ENCODE measurements at places on chromosomes 7 and 10. TPM values are rescaled to one million over a fixed set of nuclear protein-coding genes. Genes with fewer than 3 reads are reported as not detected.

The MACC1 gene
- 0.69 TPM for total RNA-seq

The SEMA3E gene
- total RNA-seq = 35.0 TPM

The HKDC1 gene
- total RNA-seq = not detected

The INMT gene
- total RNA-seq = 131 TPM

The CD36 gene
- total RNA-seq = 138 TPM

The CALHM3 gene
- not detected for total RNA-seq

The ZNF679 gene
- total RNA-seq = not detected

The FOXI2 gene
- total RNA-seq = 0.23 TPM

- no peaks in the 10 kb centered on the region for H3K27me3 ChIP-seq
- DNase-seq = no peak
- no peaks in the 10 kb centered on the region for H3K36me3 ChIP-seq
- H3K4me3 ChIP-seq = no peak overlapping the region
- no peaks in the 10 kb centered on the region for H3K4me1 ChIP-seq
- no peak overlapping the region for H3K27ac ChIP-seq
These were observed 4.7 kb upstream of the MRLN start for GRCh38 chr10:59757966-59758365.

DNA sequence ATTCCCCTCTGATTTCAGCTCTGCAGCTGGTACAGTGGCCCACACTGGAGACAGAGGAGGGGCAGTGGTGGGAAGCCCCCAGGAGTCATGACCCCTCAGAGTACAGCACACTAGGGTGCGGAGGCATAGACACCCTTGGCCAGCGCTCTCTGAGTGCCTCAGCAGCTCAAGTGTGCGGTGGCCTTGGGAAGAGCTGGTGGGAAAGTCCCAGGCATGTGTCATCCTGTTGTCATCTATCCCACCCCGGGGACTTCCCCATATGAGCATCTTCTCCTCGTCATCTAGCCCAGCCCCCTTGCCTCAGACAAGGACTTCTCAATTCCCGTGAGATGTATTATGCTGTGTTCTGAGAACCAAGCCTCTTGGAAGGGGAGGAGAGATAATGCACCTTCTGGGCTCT, 15.6 kb upstream of the PPIF start:
- no peak overlapping the region for H3K27ac ChIP-seq
- H3K4me3 ChIP-seq = no peak overlapping the region

GRCh38 chr7:103704701-103705100, 258.7 kb upstream of the SLC26A5 start:
- H3K27ac ChIP-seq = no peak overlapping the region
- no peaks in the 10 kb centered on the region for H3K36me3 ChIP-seq
- H3K4me3 ChIP-seq = no peak overlapping the region
- H3K4me1 ChIP-seq = no peaks in the 10 kb centered on the region

DNA sequence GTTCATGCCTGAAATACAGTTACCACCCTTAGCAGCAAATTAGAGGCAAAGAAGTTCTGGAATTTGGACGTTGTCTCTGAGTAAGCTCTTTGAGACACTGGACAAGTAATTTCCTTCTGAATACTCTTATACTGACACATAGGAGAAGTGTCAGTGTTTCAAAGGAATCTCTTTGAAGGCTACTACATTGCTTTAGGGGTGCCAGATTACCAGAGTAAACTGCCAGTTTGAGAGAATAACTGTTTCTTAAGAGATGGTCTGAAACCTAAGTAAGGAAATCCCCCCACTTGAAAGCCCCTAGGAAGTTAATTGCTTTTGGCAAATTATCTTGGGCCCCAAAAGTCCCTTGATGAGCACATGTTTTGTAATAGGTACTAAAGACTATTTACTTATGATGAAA, 3.4 kb downstream of the FAS start:
- H3K27me3 ChIP-seq = no peaks in the 10 kb centered on the region
- no peak overlapping the region for H3K27ac ChIP-seq
- H3K4me3 ChIP-seq = no peak overlapping the region

GRCh38 chr7:3860932-3861331, 559.9 kb downstream of the SDK1 start:
- H3K4me1 ChIP-seq = no peaks in the 10 kb centered on the region
- H3K36me3 ChIP-seq = no peaks in the 10 kb centered on the region
- H3K27ac ChIP-seq = no peak overlapping the region
- no peaks in the 10 kb centered on the region for H3K27me3 ChIP-seq
- no peak overlapping the region for H3K4me3 ChIP-seq

- no peaks in the 10 kb centered on the region for H3K36me3 ChIP-seq
- DNase-seq = no peak
- no peaks in the 10 kb centered on the region for H3K27me3 ChIP-seq
- H3K4me1 ChIP-seq = no peaks in the 10 kb centered on the region
- no peak overlapping the region for H3K27ac ChIP-seq
- no peak overlapping the region for H3K4me3 ChIP-seq
These were observed 30.2 kb upstream of the NUB1 start for GRCh38 chr7:151311294-151311864.

DNA sequence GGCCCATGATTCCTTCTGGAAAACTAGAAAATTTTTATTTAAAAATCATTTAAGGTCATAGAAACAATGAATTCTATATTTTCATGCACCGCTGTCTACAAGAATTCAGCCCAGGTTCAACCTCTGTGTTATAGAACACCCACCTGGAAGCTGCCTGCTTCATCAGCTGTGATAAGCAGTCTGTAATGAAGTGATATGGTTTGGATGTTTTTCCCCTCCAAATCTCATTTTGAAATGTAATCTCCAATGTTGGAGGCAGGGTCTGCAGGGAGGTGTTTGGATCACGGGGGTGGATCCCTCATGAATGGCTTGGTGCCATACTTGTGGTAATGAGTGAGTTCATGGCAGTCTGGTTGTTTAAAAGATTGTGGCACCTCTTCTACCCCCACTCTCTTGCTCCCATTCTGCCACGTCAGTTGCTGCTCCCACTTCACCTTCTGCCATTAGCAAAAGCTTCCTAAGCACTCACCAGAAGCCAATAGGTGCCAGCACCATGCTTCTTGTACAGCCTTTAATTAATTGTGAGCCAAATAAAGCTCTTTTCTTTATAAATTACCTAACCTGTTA, 55.6 kb downstream of the MRPL32 start:
- no peak overlapping the region for H3K4me3 ChIP-seq
- no peaks in the 10 kb centered on the region for H3K4me1 ChIP-seq
- H3K27ac ChIP-seq = no peak overlapping the region
- no peak for DNase-seq
- no peaks in the 10 kb centered on the region for H3K27me3 ChIP-seq

DNA sequence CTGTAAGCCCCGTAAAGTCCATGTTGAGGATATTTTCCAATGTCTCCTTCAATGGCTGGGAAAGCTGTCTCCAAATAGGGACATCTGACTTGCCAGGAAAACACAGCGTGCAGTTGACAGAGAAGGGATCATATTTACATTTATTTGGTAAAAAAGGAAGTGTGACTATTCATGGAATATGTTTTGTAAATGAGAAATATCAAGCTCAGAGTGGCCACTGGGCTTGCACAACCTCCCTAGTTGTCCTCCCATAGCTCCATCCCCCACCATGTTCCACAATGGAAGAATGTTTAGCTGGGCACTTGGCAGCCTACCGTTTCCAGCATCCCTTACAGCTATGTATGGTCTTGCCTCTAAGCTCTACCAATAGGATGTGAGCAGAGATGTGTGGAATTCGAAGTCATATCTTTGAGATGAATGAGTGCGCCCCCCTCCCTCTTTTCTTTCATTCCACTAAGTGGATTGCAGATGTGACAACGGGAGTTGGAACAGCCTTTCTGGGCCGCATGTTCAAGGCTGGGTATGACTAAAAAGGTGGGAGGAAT, 306.6 kb upstream of the ZMIZ1 start:
- no peak overlapping the region for H3K27ac ChIP-seq
- no peaks in the 10 kb centered on the region for H3K27me3 ChIP-seq
- H3K4me1 ChIP-seq = peaks cover 2% of the 10 kb centered on the region
- H3K36me3 ChIP-seq = no peaks in the 10 kb centered on the region

GRCh38 chr10:95688648-95689047, 5.1 kb downstream of the TCTN3 start:
- H3K4me1 ChIP-seq = no peaks in the 10 kb centered on the region
- H3K4me3 ChIP-seq = no peak overlapping the region
- H3K27me3 ChIP-seq = no peaks in the 10 kb centered on the region
- H3K36me3 ChIP-seq = peaks cover 2% of the 10 kb centered on the region

DNA sequence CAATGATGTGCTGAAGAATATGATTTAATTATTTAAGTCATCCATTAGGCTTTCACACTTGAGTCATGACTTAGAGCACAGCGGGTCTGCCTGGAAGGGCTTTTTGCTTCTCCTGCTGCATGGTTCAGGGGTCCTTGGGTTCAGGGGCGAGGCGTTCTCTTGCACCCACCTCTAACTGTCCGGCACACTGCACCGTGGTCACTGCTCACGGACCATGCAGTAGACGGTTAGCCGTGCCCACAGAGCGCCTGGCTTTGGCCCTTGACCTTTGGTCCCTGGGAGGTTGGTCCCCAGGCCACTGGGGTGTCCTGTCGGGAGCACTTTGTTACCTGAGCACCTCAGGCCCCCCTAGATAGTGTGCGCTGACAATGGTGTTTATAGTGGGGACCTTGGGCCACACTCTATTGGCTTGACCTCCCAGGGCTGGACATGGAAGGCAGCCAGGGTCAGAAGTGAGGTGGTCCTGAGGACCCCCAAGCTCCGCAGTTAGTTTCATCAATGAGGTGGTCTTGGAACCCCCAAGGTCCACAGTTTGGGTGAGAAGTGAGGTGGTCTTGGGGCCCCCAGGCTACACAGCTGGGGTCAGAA, 110.6 kb downstream of the ACTR3B start:
- H3K36me3 ChIP-seq = no peaks in the 10 kb centered on the region
- no peaks in the 10 kb centered on the region for H3K27me3 ChIP-seq
- no peaks in the 10 kb centered on the region for H3K4me1 ChIP-seq

- H3K4me1 ChIP-seq = peaks cover 2% of the 10 kb centered on the region
- no peaks in the 10 kb centered on the region for H3K36me3 ChIP-seq
- no peaks in the 10 kb centered on the region for H3K27me3 ChIP-seq
- H3K27ac ChIP-seq = no peak overlapping the region
These were observed 333.8 kb downstream of the CXCL12 start for GRCh38 chr10:44051091-44051490.

DNA sequence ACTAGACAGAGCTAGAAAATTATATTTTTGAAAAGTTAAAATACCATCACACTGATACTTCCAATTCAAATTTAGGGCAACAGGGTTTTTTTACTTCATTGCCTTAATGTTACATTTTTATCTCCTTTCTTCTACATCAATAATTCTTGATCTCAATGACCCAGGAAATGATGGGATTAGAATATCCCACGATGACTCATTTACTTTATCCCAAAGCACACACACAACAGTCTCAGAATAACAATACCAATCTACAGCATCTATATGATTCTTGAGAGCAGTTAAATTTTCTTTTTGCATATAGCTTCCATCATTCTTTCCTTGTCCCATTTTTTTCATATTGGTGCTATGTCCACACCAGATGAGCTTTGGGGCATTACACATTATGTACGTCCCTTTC, 98.4 kb upstream of the EEPD1 start:
- no peak overlapping the region for H3K27ac ChIP-seq
- H3K27me3 ChIP-seq = no peaks in the 10 kb centered on the region
- DNase-seq = no peak
- H3K36me3 ChIP-seq = no peaks in the 10 kb centered on the region

DNA sequence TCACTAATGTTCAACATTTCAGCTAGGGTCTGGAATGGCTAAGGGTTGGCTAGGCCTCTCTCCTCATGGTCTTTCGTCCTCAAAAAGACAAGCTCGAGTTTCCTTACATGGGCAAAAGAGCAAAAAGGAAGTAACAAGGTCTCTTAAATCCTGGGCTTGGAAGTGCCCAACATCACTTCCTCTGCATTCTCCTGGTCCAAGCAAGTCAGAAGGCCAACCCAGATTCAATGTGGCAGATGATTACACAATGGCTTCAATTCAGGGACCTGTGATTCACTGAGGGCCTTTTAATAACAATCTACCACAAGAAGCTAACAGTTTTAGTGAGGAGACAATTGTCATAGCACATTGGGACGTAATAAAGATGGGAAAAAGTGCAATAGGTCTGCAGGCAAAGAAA, 4.4 kb upstream of the NUP205 start:
- H3K4me3 ChIP-seq = no peak overlapping the region
- no peak overlapping the region for H3K27ac ChIP-seq
- DNase-seq = no peak
- no peaks in the 10 kb centered on the region for H3K36me3 ChIP-seq
- no peaks in the 10 kb centered on the region for H3K4me1 ChIP-seq

DNA sequence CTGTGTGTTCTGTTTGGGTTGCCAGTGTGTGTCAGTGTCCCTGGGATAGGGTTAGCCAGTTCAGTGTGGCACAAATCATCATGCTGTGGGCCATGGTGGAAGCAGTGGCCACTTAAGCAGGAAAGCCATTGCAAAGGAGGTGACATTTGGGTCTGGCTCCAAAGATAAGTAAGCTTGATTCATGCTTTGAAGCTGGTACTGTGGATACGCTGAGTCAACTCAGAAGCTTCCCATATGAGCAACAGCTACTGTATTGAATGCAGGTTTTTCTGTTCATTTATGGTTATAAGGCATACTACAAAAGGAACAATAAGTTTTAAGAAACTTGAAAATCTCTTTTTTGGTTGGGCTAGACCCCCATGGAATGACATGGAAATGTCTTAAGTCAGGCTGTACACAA, 143.1 kb downstream of the BMPER start:
- no peak overlapping the region for H3K27ac ChIP-seq
- no peaks in the 10 kb centered on the region for H3K36me3 ChIP-seq
- no peaks in the 10 kb centered on the region for H3K27me3 ChIP-seq
- H3K4me1 ChIP-seq = no peaks in the 10 kb centered on the region

- H3K4me1 ChIP-seq = no peaks in the 10 kb centered on the region
- no peak overlapping the region for H3K27ac ChIP-seq
- H3K4me3 ChIP-seq = no peak overlapping the region
- no peak for DNase-seq
These were observed 21.8 kb downstream of the IFT22 start for GRCh38 chr7:101299511-101300464.

- no peak overlapping the region for H3K27ac ChIP-seq
- DNase-seq = no peak
- H3K4me1 ChIP-seq = no peaks in the 10 kb centered on the region
- no peaks in the 10 kb centered on the region for H3K27me3 ChIP-seq
- no peak overlapping the region for H3K4me3 ChIP-seq
These were observed 335.8 kb downstream of the PRPF18 start for GRCh38 chr10:13922586-13922985.

Data from aorta (tissue), 5 donors.